NCI-H1436 treated with DMSO at 0.1 percent for 48 hours (cell line): ENCODE measurements at places on chromosomes 3 and 15.
A peak's percentile ranks its signal among the peaks of the same experiment; 100 is the strongest.

- no peak for DNase-seq
Observed at GRCh38 chr3:177530908-177531307, 333.6 kb upstream of the TBL1XR1 start.

DNA sequence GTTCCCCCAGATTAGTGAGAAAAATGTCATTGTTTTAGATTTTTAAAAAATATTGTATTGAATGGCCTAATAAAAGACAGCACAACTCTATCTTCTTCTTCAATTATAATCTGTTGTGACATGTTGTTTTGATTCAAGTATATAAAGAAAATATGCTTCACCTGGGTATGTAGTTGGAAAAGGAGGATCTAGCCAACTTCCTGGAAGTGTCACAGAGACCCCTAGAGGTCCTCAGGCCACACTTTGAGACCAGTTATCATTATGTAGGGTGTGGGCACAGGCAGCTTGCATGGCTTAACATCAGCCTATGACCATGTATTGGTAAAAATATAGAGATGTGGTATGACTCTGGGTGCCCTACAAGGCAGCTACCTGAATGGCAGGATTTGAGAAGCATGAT is 14.7 kb upstream of the RYR3 start:
- DNase-seq = no peak

DNA sequence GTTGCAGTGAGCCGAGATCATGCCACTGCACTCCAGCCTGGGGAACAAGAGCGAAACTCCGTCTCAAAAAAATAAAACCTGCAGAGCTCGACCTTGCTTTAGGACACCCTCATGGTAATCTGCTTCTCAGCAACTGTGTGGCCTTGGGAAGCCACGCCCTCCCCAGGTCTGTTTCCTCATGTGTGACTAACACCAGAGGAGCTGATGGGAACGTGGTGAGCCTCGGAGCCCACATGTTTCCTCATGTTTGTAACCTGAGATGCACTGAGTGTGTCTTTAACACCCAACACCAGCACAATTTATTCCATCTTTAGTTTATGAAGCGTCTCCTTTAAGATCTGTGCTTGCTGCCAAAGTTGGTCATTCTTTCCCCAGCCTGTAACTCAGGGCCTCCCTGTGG is 142.8 kb downstream of the OCA2 start:
- DNase-seq = no peak

- no peak for DNase-seq
Observed at GRCh38 chr3:54206874-54207273, 84.5 kb downstream of the CACNA2D3 start.

GRCh38 chr3:123660141-123660675 is 75.4 kb upstream of the HACD2 start:
- DNase-seq = no peak

DNA sequence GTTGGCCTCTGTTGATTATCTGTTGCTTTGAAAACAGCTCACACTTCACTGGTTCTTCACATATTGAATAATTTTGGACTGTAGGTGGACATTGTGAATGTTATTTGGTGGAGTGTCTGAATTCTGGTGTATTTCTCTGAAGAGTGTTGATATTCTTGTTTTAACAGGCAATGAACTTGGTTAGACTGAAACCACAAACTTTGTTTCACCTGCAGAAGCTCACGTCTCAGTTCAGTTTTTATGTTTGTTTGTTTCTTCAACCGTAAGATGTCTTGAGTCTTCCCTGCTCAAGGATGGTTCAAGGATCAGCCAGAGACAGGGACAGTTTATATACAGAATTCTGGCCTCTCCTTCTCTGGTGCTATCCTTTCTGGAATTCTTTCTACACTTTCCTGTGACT is 43.6 kb downstream of the C3orf20 start:
- DNase-seq = no peak

GRCh38 chr3:132079147-132079546 is 44.3 kb upstream of the CPNE4 start:
- DNase-seq = no peak

- no peak for DNase-seq
Observed at GRCh38 chr3:170840291-170840859, 29.6 kb downstream of the RPL22L1 start.

- DNase-seq = no peak
Observed at GRCh38 chr3:131082246-131082645, 55.6 kb downstream of the NEK11 start.

- DNase-seq = no peak
Observed at GRCh38 chr15:62722237-62722636, 320.3 kb upstream of the TPM1 start.

GRCh38 chr3:176953106-176954060 is 243.9 kb downstream of the TBL1XR1 start:
- no peak for DNase-seq

DNA sequence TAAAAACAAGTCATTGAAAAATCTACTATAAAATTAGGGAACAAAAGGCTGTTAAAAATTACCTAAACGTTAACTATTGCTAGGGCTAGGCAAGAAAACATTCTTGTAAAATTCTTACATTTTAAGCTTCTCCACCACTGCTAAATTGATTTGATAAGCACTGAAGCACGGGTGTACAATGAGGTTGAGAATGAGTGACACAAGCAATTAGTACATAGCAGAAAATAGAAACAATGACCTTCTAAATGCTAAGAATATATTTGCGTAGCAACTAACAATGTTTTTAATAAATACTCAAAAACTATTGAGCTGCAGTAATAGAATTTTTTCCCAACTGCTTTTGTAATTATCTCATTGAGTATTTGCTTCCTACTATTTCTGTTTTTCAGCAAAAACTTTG is 4.7 kb downstream of the SGO1 start:
- DNase-seq = no peak

- no peak for DNase-seq
Observed at GRCh38 chr3:41846850-41847249, 115.1 kb downstream of the ULK4 start.

- DNase-seq = no peak
Observed at GRCh38 chr3:186784820-186785494, 1.6 kb downstream of the EIF4A2 start.

- DNase-seq = no peak
Observed at GRCh38 chr15:54250326-54250725, 272.1 kb downstream of the UNC13C start.

GRCh38 chr3:30504939-30505338 is 101.5 kb upstream of the TGFBR2 start:
- no peak for DNase-seq

DNA sequence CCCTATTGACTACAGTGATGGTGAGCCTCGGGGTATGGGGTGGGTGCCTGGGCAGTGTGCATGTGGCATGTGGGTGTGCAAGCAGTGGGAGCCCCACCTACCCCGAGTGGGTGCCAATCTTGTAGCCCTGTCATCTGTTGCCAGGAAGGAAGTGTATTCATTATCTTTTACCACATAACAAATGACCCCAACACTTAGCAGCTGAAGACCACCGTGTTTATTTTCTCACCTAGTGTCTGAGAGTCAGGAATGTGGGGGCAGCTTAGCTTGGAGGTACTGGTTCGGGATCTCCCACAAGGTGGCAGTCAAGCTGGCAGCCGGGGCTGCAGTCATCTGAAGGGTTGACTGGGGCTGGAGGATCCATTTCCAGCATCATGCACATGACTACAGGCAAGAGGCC is 21.7 kb downstream of the XYLB start:
- no peak for DNase-seq

DNA sequence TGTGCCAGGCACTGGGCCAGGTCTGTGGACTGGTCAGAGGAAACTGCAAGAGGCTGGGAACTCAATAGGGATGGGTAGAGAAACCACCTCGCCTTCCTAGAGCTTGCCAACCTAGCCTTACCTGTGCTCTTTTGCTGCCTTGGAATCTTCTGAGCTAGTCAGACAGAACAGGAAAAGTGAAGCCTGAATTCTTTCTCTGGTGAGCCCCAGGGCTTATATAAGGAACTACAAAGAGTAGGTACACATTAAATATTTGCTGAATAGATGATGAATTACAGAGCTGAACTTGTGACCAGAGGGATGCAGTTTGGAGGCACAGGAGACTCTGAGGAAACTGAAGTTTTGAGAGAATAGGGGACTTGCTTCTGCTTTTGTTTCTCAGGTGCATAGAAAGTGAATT is 15.6 kb upstream of the FBXW12 start:
- DNase-seq = no peak

GRCh38 chr3:70558956-70559355 is 246.5 kb upstream of the MDFIC2 start:
- DNase-seq = no peak

GRCh38 chr15:63146684-63147083 is 10.6 kb downstream of the RPS27L start:
- DNase-seq = no peak

GRCh38 chr3:28476194-28476593 is 127.6 kb upstream of the AZI2 start:
- no peak for DNase-seq

DNA sequence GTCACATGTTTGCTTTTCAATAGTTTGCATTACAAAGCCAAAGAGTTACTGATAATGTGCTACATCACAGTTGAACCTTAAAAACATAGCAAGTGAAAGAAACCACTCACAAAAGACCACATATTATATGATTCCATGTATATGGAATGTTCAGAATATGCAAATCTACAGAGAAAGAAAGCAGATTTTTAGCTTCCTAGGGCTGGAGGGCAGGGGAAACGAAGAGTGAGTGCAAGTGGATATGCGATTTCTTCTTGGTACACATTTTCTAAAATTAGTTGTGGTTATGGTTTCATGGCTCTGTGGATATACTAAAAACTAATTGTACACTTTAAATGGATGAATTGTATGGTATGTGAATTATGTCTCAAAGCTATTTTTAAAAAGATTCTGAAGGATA is 4.0 kb upstream of the GBE1 start:
- DNase-seq = no peak

GRCh38 chr3:120418866-120419490 is 31.8 kb downstream of the FSTL1 start:
- DNase-seq = peak; percentile 60

GRCh38 chr3:24161841-24162240 is 216.8 kb downstream of the NR1D2 start:
- no peak for DNase-seq

DNA sequence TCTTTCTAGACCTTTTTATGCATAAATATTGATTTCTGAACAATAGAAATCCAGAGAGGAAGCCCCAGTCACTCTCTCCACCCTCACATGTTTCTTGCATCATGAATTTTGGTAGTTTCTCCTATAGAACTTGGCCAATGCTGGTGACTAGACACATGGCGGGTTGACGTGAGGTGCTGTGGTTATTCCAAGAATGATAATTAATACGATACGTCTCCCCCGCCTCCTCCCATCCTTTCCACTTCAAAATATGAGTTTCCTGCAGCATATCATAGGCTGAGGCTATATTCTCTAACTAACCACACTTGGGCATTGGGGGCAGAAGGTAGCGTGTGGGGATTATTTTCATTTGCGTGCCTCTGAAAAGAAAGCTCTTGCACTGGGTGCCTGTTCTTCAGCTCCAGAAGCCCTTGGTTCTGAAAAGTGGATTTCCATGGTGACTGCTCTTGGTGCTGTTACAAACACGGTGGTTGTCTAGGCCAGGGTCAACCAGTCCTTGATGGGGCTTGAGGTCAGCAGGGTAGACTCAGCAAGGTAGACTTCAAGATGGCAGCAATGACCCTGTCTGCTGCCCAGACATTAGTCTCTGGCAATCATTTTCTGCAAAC is 5.3 kb downstream of the TNFSF10 start:
- no peak for DNase-seq

GRCh38 chr3:182692695-182693094 is 100.6 kb upstream of the ATP11B start:
- no peak for DNase-seq

GRCh38 chr15:78469031-78469430 is 31.0 kb downstream of the IREB2 start:
- no peak for DNase-seq

GRCh38 chr3:52079958-52080357 is 23.6 kb upstream of the DUSP7 start:
- DNase-seq = no peak

GRCh38 chr15:87269566-87269965 is 987.0 kb downstream of the NTRK3 start:
- no peak for DNase-seq

GRCh38 chr3:31668242-31668641 is 135.5 kb downstream of the STT3B start:
- no peak for DNase-seq

GRCh38 chr3:42133500-42134298 is 42.5 kb downstream of the TRAK1 start:
- DNase-seq = no peak

- DNase-seq = no peak
Observed at GRCh38 chr3:12926660-12927059, 85.3 kb upstream of the RPL32 start.

DNA sequence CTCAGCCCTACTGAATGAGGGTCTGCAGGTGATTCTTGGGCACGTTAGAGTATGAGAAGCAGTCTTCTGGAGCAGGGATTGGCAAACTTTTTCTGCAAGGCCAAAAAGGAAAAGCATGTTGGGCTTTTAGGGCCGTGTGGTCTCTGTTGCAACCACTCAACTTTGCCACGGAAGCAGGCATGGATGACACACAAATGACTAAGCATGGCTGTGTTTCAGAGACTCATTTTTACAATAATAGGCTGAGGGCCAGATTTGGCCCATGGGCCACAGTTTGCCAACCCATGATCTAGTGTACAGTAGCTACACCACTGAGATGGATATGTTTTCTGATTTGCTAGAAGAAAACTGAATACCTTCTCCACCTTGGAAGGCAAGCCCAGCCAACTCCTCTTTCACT is 66.1 kb upstream of the PRICKLE2 start:
- no peak for DNase-seq

DNA sequence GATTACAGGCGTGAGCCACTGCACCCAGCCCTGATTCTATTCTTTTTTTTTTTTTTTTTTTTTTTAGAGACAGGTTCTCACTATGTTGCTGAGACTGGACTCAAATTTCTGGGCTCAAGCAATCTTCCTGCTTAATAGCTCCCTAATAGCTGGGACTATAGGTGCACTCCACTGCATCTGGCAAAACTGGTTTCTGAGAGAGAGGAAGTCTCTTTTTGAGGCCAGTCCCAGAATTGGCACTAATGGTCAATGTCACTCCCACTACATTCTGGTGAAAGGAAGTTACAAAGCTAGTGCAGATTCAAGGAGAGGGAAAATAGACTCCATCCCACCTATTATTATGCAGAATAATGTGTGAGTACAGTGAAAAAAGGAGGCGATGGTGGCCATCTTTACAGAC is 5.8 kb upstream of the TGFBR2 start:
- DNase-seq = no peak

DNA sequence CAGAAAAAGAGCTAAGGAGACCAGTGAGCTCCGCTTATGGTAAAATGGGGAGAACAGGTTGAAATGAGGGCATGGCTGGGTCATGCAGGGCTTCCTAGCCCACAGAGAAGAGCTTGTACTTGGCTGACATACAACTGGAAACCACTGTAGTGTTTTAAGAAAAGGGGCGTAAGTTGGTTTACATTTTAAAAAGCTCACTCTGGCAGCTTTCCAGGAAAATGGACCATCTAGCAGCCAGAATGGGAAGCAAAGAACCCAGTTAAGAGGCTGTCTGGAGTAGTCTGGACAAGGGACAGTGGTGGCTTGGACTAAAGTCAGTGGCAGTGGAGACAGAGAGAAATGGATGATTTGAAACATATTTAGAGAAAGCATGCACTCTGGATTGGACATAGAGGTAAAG is 1.9 kb downstream of the MORC1 start:
- DNase-seq = no peak
